Hippocampal formation (tissue), 2 donors: ENCODE measurements at places on chromosomes 12 and 14.

- no peak for DNase-seq
Observed at GRCh38 chr12:113277511-113277910, 56.2 kb downstream of the TPCN1 start.

- DNase-seq: no peak
Observed at GRCh38 chr12:14362352-14362751, 3.1 kb upstream of the ATF7IP start.

GRCh38 chr12:130076752-130077151 is 85.5 kb upstream of the FZD10 start:
- DNase-seq: no peak

DNA sequence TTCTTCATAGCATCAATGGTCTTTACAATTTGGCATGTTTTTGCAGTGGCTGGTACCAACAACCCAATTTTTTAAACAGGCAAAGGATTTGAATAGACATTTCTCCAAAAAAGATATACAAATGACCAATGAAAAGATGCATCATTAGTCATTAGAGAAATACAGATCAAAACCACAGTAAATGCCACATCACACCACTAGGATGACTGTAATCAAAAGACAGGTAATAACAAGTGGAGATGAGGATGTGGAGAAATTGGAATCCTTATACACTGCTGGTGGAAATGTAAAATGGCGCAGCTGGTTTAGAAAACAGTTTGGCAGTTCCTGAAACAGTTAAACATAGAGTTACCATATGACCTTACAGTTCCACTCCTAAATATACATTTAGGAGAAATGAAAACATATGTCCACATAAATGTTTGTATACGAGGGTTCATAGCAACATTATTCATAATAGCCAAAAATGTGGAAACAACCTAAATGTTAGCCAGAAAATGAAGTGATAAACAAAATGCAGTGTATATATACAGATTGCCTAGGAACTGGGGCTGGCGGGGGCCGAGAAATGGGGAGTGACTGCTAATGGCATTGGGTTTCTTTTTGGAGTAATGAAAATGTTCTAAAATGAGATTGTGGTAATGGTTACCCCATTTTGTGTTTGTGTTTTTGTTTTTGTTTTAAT is 55.2 kb downstream of the TGFB3 start:
- no peak for DNase-seq

DNA sequence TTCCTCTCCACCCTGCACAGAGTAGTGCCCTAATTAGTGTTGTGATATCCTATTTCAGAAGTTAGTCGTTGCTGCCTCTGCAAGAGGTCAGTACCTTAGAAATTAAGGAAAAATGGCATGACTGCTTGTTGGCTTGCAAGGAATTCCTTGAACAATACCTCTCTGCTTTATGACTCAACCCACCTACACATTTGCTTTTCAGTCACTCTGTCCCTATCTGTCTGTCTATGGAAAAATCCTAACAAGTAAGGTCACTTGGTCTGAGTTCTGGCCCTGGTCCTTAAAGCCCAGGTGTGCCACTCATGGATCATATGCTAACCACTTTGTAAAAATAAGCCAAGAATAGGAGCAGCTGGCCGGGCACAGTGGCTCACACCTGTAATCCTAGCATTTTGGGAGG is 116.4 kb upstream of the ATF1 start:
- DNase-seq: no peak
